Body of pancreas (tissue), 4 donors: ENCODE measurements at places on chromosomes 13 and 19.

DNA sequence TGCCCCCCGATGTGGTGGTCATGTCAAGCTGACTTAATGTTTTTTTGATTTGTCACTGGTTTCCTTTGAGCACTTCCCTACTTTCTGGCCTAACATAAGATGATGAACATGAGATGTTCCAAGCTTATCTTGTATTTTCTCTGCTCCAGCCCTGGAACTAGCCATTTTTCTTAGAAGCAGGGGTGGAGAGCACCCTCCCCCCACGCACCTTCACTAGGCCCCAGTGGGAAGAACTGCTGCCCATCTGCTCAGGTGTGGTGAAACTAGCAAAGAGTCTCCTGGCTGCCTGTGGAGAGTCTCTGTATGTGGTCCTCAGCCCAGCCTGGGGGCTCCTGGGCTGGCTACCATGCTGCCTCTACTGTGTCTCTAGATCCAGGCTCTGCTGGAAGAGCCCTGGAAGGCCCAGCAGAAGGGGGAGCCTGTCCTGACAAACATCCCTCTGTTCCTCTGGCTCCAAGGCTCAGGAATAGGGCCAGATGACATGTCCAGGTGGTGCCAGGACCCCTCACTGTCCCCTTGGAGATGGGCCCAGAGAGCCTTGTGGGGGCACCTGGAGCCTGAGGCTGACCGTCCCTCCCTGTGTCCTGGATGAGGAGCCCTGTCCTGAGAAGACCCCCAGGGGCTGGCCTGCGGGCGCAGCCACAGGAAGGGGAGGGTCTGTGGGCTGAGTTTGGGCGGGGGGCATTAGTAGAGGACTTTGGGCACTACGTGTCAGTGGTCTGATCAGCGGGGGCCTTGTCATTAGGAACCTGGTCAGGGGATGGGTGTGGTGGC is 4.8 kb upstream of the ZNF14 start:
- no peak for DNase-seq

DNA sequence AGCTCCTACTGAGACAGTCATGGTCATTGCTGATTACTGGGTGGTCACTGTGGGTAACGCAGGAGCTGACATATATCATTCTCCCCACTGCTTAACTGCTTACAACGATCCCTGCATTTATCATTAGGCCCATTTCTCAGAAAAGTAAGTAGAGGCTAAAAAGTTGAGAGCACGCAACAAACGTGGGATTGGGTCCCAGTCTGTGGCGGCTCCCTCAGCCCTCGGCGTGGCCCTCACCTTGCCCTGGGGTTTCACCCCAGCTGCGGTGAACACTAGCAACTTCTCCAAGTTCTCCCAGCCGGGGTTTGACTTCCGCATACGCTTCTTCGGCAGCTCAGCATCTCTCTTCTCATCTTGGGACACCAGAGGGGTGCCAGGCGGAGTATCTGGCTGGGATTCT is 2.5 kb downstream of the PNKP start:
- DNase-seq, result no peak

DNA sequence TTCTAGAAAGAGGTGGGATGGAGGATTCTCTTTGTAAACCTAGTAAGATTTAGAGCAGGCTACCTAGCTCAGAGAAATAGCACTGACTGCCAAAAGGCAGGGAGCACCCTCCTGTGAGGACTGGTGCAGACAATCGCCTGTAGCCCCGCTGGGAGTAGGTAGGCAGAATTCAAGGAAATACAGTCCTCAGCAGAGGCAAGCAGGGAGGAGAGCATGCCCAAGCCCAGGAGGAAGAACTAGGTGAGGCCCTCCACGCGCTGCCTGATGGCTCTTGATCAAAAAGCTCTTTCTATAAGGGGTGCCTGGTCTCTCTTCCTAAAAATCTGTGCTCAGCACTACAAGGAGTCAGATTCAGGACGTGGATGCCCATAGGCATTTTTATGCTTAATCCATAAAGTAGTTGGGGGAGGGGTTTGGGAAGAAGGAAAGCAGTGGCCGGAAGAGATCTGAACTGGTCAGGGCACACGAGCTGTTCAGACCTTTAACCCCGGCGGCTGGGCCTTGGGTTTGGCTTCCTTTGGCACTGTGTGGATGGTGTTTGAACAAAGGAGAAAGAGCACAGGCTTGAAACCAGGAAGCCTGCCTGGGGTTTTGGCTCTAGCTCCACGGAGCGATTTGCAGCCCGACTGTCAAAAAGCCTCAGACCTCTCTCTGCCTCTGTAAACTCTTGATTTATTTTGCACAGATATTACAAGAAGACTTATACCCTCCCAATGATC is 320.6 kb downstream of the FOXO1 start:
- peak; percentile 39 for DNase-seq

DNA sequence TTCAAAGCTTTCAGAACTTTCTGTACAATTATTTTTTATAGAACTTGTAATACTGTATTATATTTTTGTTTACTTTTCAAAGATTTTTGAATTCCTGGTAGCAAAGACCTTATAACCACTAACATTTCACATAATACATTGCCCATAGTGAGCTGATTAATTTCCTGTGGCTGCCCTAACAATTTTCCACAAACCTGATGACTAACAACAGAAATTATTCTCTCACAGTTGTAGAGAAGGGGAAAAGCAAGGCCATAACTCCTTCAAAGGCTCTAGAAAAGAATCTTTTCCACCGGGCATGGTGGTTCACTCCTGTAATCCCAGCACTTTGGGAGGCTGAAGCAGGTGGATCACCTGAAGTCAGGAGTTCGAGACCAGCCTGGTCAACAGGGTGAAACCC is 19.1 kb downstream of the KLF12 start:
- DNase-seq, result no peak

DNA sequence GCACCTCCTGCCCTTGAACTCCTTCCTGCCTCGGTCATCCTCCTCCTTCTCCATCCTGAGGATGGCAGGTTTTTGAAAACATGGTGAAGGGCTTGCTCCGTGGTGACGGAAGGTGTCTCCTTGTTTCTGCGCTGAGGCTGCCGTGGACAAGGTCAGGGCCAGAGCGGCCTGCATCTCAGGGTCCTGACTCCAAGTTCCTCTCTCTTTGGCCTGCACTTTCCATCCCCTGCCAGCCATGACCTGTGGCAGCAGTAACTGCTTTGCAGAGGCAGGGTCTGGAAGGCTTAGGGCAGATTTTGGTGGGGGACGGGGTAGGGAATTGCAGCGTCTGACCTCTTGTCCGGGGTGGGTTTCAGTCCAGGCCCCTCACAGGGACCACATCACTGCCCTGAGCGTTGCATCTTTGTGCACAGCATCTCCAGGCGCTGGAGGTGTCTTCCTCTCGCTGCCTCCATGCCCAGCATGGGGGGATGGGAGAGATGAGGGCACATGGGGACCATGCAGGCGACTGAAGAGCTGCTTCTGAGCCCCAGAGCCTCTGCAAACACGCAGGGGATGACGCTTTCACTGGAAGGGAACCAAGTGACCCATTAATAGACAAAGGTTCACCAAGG is 216.8 kb downstream of the TEX29 start:
- DNase-seq, result no peak

DNA sequence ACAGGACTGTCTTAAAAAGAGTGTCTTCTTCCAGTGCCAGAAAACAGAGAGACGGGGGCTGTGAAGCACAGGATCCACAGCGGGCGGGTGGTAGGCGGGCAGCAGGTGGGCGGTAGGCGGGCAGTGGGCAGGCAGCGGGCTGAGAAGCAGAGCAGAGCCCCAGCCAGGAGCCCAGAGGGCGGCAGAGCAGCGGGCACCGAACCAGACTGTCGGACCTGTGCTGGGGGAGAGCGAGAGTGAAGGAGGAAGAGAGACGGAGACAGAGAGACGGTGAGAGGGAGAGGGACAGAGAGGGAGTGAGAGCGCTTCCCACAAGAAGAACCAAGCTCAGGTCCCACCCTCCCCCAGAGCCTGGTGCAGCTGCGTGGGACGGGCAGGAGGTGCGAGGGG is 30.3 kb downstream of the RASA3 start:
- DNase-seq, result no peak
